DND-41 (cell line): ENCODE measurements at places on chromosomes 12 and 14.

DNA sequence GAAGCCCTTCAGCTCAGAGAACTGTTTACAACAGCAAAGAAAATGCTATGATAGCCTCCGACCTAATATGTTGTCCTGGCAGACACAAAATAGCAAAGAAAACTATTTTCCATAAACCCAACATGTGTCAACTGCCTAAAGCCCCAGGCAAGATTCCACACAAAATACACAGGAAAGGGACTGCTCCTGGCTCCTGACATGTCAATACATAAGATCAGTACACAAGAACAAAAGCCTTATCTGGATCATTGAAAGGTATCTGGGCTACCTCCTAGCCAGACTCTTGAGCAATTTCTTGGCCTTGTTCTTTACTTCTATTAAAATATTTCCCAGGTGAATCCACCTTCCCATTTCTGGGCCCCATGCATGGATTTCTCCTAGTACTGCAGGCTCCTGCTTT, 242.3 kb upstream of the GRIP1 start:
- DNase-seq, result no peak

DNA sequence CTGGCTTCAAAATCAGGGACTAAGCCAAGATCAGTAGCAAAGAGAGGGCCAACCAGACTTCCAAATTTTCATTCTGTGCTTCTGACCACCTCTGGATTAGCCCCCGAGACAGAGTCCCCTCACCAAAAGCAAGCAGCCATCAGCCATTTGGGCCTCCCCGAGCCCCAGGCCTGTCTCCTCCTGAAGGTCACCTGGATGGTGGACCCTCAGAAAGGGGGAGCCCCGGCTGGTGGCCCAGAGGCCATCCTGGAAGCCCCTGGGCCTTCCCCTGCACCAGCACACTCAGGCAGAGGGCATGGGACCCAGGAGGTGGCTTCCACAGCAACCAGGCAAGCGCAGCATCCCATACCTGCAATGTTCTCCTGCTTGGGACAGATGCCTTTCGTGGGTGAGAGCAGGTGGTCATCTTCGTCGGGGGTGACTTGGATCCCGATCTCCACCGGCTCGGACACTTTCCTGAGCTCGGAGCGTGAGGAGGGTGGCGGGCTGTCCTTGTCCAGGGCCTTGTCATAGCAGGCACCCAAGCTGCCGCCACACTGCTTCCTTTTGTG, 14.8 kb downstream of the BCL11B start:
- DNase-seq, result no peak

DNA sequence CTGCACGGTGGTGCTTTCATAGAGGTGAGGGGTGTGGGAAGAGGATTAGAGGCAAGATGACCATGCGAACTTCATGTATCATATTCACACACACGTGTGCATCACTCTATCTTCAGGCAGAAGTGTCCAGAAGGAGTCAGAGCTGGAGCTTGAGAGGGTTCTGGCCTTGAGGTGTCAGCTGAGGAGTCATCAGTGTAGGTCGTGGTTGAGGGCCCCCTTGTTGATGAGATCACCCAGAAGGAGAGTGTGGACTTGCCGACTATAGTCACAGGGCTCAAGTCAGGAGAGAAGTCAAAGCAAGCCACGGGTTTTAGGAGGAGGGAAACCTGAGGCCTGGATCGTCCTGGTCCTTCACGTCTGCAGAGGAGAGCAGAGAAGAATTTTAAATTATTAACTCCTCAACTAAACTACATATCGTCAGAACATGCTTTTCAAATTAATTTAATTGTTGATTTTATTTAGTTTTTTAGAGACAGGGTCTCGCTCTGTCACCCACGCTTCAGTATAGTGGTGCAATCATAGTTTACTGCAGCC, 25.4 kb downstream of the EML1 start:
- DNase-seq, result no peak

DNA sequence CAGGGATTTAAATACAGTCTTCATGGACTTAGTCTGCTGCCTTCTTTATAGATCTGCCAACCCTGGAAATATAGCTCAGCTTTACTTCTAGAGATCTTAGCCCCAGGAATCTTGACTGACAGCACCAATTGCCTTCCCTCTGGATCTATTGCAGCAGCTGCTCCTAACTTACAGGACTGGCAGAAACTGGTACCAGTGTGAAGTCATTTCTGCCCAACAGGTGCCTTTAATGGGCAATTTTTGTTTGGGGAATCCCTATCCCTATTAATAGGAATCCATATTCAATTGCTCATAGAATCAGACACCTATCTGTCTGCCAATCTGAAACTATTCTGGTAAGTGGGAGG, 27.2 kb downstream of the SPX start:
- DNase-seq, result no peak

- no peak for DNase-seq
Observed at GRCh38 chr14:35419429-35419841, 14.9 kb upstream of the NFKBIA start.
